CD4-positive, CD25-positive, alpha-beta regulatory T cell (primary cell): ENCODE measurements at places on chromosomes 2 and 18. TPM values are rescaled to one million over a fixed set of nuclear protein-coding genes. Genes with fewer than 3 reads are reported as not detected.
A peak's percentile ranks its signal among the peaks of the same experiment; 100 is the strongest.

The ABCG5 gene
- total RNA-seq = not detected

DNA sequence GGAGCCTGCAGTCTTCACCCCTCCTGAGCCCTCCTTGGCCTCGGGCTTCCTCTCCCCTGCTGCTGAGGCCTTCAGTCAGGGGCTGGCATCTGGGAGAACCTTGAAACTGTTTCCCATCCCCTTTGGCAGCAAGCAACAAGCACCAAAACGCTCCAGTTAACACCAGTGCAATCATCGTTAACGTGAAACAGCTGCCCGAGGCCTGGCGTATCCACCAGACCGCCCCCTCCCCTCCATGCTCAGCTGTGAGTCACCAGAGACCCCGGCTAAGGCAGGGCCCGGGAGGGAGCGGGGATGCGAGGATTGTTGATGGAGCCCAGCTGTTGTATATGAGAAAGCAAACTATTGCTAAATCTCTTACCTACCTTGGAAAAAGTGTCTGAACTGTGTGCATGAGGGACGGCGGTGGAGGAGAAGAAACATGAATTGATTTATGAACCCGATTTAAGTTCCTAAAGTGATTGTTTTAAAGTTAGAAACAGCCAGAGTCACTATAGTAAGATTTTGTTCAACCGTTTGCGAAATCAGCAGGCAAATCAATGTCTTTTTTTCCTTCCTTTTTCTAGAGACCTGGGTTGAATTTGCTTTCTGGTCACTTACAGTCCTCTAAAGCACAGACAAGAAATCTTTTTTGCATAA, 5.2 kb downstream of the ZFP36L2 start:
- DNase-seq = peak; percentile 42

The RGPD4 gene
- not detected for total RNA-seq

The SLC66A3 gene
- 26.9 TPM for total RNA-seq

GRCh38 chr18:4748975-4749374, 293.9 kb upstream of the DLGAP1 start:
- no peak for DNase-seq

DNA sequence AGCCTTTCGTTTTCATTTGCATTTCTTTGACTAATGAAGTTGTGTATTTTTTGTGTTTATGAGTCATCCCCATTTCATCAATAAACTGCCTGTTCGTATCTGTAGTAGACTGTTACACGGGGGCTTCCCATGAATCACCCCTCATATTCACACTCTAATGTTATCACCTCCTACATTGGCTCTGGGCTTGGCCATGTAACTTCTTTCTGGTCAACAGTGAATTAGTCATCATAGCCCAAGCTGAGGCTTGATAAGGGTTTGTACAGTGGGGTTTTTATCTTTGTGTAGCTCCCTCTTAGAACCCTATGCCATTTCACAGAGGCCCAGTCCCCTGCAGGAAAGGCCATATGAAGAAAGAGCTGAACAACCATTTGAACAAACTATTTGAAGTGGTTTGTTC, 151.0 kb downstream of the CCBE1 start:
- no peak for DNase-seq

DNA sequence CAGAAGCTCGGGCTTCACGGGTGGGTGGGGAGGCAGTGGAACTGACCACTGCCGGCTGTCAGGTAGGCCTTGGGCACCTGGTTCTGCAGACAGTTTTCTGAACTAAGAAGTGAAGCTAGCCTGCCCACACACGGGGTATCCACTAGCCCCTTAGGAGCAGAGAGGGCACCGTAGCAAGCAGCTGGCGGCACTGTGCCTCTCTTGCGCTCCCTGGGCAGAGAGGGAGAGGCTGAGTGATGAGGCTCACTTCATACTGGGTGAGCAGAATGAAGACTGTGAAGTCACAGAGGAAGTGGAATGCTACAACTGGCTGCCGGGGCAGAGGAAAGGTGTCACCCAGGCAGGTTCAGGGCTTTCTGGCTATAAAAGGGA, 753 bp downstream of the ITPRIPL1 start:
- no peak for DNase-seq

DNA sequence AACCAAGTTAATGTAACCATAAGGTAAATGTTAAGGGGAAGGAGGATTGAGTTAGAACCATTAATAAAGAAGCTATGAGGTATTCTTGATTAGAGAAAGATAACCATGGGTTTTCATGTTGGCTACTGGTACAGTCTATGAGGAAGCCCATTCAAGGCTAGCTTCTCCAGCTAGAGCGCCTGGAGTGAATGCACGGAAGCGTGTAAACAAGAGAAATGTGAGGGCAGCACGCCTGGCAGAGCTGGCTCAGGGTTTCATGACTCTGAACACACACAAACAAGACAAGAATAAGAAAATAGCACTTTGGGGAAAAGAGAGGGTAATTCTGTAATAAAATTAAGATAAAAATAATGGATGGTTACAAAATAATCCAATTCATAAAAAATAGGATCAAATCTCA, 255.3 kb downstream of the PDE11A start:
- no peak for DNase-seq

The VIL1 gene
- total RNA-seq = 2.1 TPM

The PDK1 gene
- 53.0 TPM for total RNA-seq

GRCh38 chr2:218218268-218219185, 1.5 kb downstream of the ARPC2 start:
- no peak for DNase-seq

DNA sequence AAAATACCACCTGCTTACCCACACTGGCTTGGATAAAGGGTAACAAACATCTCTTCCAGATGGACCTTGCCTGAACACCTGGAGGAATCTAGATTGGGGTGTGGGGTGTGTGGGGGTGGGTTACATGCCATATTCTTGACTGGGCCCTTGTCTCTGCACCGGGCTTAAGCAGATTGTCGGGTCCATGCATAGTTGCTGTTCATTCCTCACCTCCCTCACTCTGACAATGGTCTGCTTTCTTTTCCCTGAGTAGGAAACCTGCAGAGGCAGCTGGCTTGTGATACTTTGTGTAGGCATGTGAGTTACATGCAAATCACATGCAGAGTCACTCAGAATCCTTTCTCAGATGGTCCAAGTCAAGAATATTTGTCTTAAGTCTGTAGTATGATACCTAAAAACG, 112.8 kb upstream of the GLS start:
- DNase-seq = no peak

DNA sequence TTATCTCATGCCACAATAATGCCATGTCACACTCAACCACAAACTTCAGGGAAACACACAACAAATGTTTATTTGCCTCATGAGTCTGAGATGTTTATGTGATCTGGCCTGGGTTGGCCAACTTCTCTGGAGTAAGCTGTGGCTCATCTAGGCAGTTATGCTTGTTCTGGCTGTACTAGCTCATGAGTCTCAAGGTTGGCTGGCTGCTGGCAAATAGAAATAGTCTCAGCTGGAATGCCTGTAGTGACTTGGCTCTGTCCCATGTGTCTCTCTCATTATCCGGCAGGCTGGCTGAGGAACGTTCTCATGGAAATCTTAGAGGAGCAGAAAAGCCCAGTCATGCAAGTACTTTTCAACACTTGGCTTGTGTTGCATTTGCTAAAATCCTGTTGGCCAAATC, 234.9 kb upstream of the CDH2 start:
- no peak for DNase-seq

DNA sequence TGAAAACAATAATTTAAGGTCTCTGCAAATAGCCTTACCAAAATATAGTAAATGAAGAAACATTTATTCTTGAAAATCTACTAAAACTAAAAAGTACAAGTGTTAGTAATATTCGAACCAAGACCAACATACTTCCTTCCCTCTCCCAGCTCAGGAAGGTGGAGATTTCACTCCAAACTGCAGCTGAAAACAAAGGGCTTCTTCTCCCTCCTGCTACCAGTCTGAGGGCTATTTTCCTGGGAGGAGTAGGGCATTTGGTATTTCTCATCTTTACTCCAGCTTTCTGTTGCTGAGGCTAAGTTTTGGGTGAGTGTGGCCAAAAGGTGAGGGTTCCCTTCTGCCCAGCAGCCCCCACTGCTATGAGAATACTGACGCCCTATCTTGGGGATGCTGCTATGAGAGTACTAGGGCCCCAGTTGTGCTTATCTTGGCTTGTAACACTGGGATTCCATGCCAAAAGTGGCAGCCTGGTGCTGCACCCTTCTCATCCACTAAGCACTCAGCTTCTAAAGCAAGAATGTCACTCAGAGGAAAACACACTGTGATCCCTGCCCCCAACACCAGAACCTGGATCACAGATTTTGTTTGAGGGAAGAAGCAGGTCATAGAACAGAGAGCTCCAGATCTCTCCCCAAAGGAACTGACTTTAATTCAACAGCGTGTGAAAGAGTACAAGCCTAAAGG, 130.7 kb upstream of the KLF7 start:
- no peak for DNase-seq

DNA sequence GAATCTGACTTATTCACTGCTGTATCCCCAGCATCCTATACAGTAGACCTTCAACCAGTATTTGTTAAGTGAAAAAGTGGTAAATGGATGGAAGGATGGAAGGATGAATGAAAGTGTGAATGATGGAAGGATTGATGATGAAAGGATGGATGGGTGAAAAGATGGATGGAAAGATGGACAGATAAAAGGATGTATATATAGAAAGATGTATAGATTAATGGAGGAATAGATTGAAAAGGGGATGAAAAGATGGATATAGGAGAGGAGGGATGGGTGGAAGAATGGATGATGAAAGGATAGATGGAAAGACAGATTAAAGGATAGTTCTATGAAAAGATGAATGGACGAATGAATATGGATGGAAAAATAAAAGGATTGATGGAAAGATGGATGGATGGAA, 50.0 kb downstream of the PSD4 start:
- DNase-seq = no peak

- no peak for DNase-seq
Observed at GRCh38 chr2:32952761-32953476, 6.2 kb downstream of the LTBP1 start.
